ENCODE measurements at places on chromosomes 7 and 10. TPM values are rescaled to one million over a fixed set of nuclear protein-coding genes. Genes with fewer than 3 reads are reported as not detected.

- no peak for DNase-seq
These were observed 27.7 kb upstream of the FKBP9 start for GRCh38 chr7:32929430-32930143.

GRCh38 chr7:48691788-48692187 lies 232.6 kb upstream of the CDC14C start:
- no peak for DNase-seq

DNA sequence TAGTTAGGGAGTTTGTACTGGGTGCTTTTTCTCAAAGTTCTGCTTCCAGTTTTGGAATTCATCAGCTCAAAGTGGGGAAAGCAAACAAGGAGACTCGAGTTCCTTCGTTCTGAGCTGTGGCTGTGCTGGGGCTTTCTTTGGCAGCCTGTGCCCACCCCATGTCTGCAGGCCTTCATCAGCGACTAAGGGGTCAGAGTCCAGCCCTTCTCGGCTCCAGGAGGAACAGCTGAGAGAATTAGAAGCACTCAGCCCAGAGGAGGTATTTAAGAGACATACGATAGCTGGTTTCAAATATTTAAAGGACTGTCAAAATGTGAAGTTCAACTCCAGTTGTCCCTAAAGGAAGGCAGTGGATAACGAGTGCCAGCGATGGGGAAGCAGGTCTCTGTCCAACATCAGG lies 41.3 kb downstream of the SH3PXD2A start:
- DNase-seq = peak; percentile 14

DNA sequence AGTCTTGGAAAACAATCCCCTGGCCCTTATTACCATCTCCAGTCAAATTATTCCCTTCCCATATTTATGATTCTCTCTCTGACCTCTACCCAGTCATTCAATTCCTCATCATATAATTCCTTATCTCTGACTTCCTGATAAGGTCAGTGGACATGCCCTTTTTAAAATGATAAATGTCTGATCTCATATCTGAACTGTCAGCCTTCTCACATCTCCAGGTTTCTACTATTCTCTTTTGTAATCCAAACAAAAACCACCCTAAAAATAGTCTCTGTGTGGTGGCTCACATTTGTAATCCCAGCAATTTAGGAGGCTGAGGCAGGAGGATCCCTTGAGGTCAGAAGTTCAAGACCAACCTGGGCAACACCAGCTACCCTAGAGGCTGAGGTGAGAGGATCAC lies 11.9 kb downstream of the GSDME start:
- no peak for DNase-seq

PON3 gene
- total RNA-seq = 0.30 TPM

- no peak for DNase-seq
These were observed 1.6 kb downstream of the TAC1 start for GRCh38 chr7:97733276-97734161.

ACTL6B gene
- not detected for total RNA-seq

DNA sequence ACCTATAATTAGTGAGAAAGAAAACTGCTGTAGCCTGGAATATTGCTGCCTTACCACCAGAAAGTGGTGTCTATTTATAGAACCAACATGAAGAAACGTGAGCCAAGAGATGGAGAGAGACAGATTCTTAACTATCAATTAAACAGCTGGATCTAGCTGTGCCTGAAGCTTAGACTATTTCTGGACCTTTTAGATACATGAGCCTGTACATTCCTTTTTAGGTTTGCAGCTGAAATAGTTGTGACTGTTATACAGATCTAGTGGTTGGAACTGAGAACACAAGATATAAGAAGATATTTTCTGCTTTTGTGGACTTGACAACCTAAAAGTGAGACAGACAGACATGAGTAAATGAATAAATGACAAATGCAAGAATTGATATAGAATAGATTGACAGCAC lies 73.4 kb downstream of the CDK14 start:
- no peak for DNase-seq

GRCh38 chr7:112515989-112516388 lies 35.2 kb downstream of the LSMEM1 start:
- no peak for DNase-seq

DNA sequence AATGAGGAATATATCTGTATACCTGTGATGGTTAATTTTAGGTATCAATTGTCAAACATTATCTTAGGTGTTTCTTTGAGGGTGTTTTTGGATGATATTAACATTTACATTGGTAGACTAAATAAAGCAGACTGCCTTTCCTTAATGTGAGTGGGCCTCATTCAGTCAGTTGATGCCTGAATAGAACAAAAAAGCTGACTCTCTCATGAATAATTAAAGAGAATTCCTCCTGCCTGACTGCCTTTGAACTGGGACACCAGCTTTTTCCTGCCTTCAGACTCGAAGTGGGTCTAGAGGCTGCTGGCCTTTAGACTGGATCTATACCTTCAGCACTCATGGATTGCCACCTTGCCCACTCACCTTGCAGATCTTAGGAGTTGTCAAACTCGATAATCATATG lies 117.9 kb upstream of the TMEM168 start:
- DNase-seq = no peak

GRCh38 chr7:24323961-24324480 lies 40.0 kb downstream of the NPY start:
- DNase-seq = no peak

GRCh38 chr10:105347487-105347886 lies 706.4 kb downstream of the SORCS3 start:
- no peak for DNase-seq

GRCh38 chr10:100983868-100984671 lies 3.2 kb downstream of the MRPL43 start:
- DNase-seq = peak; percentile 28

DNA sequence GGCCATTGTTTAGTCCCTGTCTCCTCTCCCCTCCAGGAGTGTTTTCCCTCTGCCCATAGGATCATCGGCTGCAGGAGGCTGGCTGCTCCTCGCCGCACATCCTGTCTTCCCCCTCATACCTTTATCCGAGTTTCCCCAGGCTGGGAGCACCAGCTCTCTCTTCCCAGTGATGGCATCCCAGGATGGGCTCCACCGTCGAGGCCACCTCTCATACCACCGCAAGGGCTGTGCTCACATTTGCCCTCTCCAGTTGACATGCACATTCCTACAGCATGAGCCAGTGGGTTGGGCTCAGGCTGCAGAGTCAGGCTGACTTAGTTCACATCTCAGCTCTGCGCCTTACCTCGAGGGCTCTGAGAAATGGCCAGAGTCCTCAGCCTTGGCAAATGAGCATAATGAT lies 12.1 kb downstream of the HKDC1 start:
- DNase-seq = no peak

DKK1 gene
- 0.17 TPM for total RNA-seq

DNA sequence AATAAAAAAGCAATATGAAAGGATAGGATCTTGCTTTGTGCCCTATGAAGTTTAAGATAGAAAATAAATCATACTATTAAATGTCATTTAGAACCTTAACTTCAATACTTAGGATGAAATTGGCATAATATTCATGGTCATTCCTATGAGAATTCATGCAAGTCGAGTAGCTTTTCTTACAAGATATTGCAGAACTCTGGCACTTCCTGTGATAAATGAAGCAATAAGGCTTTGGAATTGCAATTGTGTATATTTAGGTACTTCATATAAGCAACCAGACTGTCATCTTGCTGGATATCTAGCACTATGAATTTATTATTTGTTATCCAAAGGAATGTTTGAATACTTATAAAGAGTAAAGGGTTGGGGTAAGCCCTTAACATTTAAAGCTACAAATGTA lies 116.5 kb downstream of the ZNF438 start:
- no peak for DNase-seq

OR9A2 gene
- not detected for total RNA-seq

GRCh38 chr7:136998495-136998894 lies 130.0 kb downstream of the CHRM2 start:
- no peak for DNase-seq

GRCh38 chr7:35430547-35431153 lies 176.8 kb upstream of the TBX20 start:
- DNase-seq = no peak

ZNF736 gene
- total RNA-seq = 2.9 TPM

OPN1SW gene
- not detected for total RNA-seq

MRC1 gene
- total RNA-seq = 14.1 TPM

FAM180A gene
- total RNA-seq = not detected

DNA sequence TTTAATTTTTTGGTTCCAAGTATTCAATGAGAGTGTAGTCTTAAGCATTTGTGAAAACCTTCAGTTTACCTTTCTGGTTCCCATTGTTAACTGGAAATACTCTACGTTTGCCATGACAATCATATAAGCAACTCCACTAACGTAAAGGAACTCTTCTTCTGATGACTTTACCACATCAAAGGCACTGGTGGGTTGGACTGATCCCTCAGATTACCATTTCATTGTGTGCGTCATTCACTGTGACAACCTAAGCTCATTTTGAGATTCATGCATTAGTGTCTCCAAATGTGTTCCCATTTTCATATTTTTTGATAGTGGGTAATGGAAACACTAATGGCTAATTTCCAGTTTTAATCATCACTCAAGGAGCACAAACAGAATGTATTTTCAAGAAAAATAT lies 119.9 kb upstream of the COL1A2 start:
- DNase-seq = no peak

GRCh38 chr7:132547821-132548220 lies 28.4 kb downstream of the PLXNA4 start:
- DNase-seq = no peak

SRRM3 gene
- total RNA-seq = 1.5 TPM

DNA sequence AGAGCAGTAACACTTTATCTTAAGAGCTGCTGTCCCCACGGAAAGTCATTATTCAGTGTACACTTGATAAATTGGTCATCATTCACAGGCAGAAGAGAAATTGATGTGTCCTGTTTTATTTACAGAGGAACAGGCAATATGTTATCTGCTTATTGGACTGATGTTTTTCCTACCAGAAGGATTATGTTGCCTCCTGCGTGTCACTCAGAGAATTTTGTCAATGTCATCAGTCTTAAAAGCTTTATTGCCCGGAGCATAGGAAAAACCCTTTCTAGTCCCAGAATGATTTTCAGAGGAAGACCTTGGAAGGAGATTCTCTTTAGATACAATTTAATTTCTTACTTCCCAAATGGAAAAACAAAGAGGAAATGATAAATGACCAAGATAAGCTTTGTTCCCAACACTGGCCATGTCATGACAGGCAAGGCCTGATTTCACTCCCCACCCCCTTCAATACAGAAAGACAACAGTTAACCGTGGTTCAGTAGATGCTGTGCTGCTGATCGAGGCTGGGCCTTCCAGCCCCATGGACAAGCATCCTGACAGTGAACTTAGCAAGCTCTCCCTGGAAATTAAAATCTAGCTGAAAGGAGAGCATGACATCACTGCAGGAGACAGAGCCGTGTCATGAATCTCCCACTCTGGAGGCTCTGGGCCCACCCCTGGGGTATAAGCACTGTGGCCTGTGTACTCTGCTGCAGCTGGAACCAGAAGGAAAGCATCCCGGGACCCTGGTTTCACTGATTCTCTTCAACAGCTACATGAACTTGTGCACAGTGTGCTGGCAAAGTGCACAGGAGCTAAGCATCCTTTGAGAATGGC lies 118.8 kb upstream of the LYZL2 start:
- DNase-seq = no peak

DNA sequence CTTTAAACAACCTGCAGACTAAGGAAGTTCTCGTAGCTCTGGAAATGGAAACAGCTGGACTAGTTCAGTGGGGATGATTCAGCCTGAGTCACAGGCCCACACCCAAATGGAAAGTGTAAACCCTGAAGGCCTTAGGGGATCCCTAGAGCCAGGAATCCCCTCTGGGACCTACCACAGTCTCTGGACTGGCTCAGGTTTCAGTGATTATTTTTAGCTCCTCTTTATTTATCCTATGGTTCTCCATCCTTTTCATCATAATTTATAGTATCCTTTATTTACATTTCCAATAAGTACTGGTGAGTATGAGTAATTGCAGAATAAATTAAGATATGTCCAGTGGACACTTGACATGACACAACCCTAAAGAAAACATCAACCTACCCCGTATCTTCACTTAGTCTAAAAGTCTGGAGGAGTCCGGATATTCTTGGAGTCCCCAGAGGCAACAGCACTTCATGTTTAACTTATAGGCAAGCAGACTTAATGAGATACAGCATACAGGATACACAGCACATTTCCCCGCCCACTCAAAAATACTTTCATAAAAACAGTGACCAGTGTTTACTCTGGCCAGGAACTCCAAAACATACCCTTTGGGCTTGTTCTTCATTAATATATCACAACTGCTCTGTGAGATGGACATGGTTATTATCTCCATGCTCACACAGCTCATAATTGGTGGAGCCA lies 28.4 kb upstream of the SEMA3E start:
- DNase-seq = no peak

ARMC3 gene
- not detected for total RNA-seq

- DNase-seq = peak; percentile 16
These were observed 69.0 kb downstream of the PWWP2B start for GRCh38 chr10:132465889-132466519.

STAMBPL1 gene
- 1.1 TPM for total RNA-seq
